ENCODE measurements at places on chromosomes 12 and 14.
A peak's percentile ranks its signal among the peaks of the same experiment; 100 is the strongest.

GRCh38 chr14:88750945-88751344 is 41.8 kb downstream of the EML5 start:
- no peaks in the 10 kb centered on the region for H3K27me3 ChIP-seq
- H3K36me3 ChIP-seq: no peaks in the 10 kb centered on the region
- H3K4me3 ChIP-seq: no peak overlapping the region
- H3K27ac ChIP-seq: no peak overlapping the region

DNA sequence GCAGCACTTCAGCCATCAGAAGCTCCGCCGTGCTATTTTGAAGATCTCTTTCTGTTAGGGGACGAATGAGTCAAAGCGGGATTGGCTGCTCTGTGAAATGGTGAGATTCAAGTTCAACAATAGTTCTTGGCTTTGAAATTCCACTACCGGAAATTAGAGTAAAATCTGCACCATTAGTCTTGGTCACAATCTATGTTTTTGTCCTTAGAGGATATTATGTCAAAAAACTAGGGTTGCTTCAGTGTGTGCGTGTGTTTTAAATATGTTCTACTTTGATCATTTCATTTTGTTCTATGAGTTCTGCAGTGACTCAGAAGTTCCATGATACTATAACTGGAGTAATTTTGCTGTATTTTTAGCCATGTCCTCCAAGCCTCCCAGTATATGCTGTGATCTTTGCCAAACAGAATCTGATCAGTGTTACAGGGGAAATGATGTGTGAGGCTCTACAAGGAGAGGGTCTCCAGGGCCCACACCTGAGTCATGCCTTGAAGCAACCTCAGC is 22.6 kb downstream of the GPHB5 start:
- peaks cover under 1% of the 10 kb centered on the region for H3K4me1 ChIP-seq
- H3K4me3 ChIP-seq: no peak overlapping the region
- no peak for DNase-seq
- H3K27ac ChIP-seq: no peak overlapping the region
- H3K27me3 ChIP-seq: no peaks in the 10 kb centered on the region

DNA sequence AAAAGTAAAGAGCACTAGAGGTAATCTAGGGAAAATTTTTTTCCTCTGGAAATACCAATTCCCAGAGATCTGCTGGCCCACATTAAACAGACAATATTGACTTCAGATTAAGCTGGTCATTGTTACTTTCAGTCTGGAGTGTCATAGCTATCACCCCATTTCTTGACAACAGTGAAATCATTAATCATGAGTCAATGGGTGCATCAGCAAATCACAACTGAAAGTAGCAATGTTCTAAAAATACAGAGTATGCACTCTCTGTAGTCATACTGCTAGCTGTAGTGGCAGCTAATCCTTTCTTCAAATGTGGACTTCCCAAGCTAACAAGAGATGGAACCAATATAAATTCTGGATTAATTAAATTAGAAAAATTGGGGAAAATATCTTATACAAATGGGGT is 129.9 kb downstream of the CPNE8 start:
- no peaks in the 10 kb centered on the region for H3K36me3 ChIP-seq
- H3K4me1 ChIP-seq: no peaks in the 10 kb centered on the region
- H3K27ac ChIP-seq: no peak overlapping the region
- DNase-seq: no peak
- no peaks in the 10 kb centered on the region for H3K27me3 ChIP-seq
- no peak overlapping the region for H3K4me3 ChIP-seq

DNA sequence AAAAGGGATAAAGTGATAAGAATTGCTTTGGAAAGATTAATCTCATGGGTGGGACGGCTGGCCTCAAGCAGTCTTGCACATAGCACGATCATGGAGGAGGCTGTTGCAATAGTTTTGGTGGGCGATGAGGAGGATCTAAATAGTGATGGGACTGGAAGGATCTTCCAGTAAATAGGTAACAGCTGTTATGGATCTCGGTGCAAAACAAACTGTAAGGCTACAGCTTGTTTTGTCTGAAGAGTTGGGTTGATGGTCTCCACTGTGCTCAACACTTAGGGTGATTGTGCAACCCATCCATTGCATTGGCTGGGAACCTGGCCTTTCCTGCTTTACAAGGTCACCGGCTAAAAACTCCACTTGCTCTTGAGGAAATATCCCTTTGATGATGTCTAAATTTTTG is 21.0 kb downstream of the IGF1 start:
- H3K36me3 ChIP-seq: no peaks in the 10 kb centered on the region
- H3K27ac ChIP-seq: no peak overlapping the region
- H3K4me1 ChIP-seq: no peaks in the 10 kb centered on the region
- no peaks in the 10 kb centered on the region for H3K27me3 ChIP-seq
- no peak overlapping the region for H3K4me3 ChIP-seq
- DNase-seq: no peak

GRCh38 chr14:70884595-70885342 is 22.5 kb upstream of the PCNX1 start:
- H3K4me1 ChIP-seq: peaks cover 2% of the 10 kb centered on the region
- no peak for DNase-seq
- H3K4me3 ChIP-seq: no peak overlapping the region
- H3K27ac ChIP-seq: no peak overlapping the region

- no peaks in the 10 kb centered on the region for H3K4me1 ChIP-seq
- H3K27ac ChIP-seq: no peak overlapping the region
- H3K4me3 ChIP-seq: no peak overlapping the region
- no peak for DNase-seq
- H3K27me3 ChIP-seq: no peaks in the 10 kb centered on the region
Measured at GRCh38 chr12:45644541-45644940, 85.0 kb upstream of the ARID2 start.

DNA sequence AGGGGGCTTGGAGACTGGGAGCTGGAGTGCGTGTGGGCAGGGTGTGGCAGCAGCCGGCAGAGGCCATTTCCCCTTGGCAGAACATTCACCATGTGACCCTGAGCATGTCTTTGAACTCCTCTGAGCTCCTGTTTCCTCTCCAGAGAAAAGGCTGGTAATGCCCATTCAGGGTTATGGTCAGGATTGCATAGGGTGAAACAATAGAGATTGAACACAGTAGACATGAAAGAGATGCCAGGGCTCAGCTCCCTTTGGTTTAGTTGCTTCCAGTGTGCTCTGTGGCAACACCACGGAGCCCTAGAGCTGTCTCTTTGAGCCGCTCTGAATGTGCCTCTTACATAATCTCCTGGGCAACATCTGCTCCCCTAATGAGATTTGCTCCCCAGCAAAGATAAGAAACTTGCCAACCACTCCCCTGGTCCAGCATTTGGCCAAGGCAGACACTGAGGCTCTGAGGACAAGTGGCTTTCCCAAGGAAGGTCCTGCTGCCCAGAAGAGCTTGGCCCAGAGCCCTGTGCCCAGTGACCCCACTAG is 4.6 kb downstream of the IFI27 start:
- H3K27me3 ChIP-seq: no peaks in the 10 kb centered on the region
- no peaks in the 10 kb centered on the region for H3K4me1 ChIP-seq
- no peak for DNase-seq
- H3K36me3 ChIP-seq: no peaks in the 10 kb centered on the region
- no peak overlapping the region for H3K4me3 ChIP-seq

- no peaks in the 10 kb centered on the region for H3K27me3 ChIP-seq
- DNase-seq: no peak
- H3K4me3 ChIP-seq: no peak overlapping the region
- H3K27ac ChIP-seq: no peak overlapping the region
Measured at GRCh38 chr14:103509864-103510723, 12.5 kb downstream of the CKB start.

- peaks cover 31% of the 10 kb centered on the region for H3K36me3 ChIP-seq
- H3K4me3 ChIP-seq: no peak overlapping the region
- no peaks in the 10 kb centered on the region for H3K27me3 ChIP-seq
- no peak for DNase-seq
- no peaks in the 10 kb centered on the region for H3K4me1 ChIP-seq
Measured at GRCh38 chr14:105005929-105006830, 14.7 kb downstream of the CDCA4 start.

- peaks cover 8% of the 10 kb centered on the region for H3K36me3 ChIP-seq
- no peak overlapping the region for H3K4me3 ChIP-seq
- H3K27me3 ChIP-seq: no peaks in the 10 kb centered on the region
- H3K27ac ChIP-seq: no peak overlapping the region
- H3K4me1 ChIP-seq: peaks cover 2% of the 10 kb centered on the region
- no peak for DNase-seq
Measured at GRCh38 chr12:119775246-119775895, 101.7 kb downstream of the CIT start.

DNA sequence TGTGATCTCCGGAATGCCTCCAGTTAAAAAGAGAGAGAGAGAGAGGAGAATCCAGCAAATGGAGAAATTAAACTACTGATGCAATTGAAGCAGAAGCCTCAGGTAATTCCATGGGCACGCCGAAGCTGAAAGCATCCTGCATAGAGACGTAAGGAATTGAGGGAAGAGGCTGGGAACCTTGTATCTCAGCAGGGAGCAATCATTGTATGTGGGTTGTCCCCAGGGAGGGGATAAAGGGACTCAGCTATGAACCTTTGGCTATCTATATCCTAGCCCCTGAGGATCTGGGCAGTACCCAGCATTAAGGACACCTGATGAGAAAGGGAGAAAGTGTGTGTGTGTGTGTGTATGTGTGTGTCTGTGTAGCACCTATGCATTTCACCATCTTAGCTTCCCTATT is 95.8 kb upstream of the ATXN7L3B start:
- H3K4me1 ChIP-seq: no peaks in the 10 kb centered on the region
- no peak overlapping the region for H3K4me3 ChIP-seq
- H3K27me3 ChIP-seq: no peaks in the 10 kb centered on the region
- no peak for DNase-seq
- no peaks in the 10 kb centered on the region for H3K36me3 ChIP-seq
- no peak overlapping the region for H3K27ac ChIP-seq

DNA sequence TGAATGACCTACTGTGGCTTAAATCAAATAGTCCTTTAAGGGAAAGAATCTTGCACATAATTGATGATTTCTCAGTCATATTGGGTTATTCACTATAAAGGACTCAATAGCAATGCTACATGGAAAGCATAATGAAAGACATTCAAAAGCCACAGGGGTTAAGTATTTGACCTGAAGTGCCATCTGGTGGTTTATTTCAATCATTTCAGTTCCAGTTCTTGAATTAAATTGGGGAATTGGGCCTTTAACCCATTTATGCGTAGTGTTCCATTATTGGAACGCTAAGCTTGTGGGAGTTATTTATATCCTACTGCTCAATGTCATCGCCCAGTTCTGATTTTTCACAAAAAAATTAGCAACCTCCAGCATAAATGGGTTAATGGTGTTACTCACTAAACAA is 41.3 kb upstream of the C12orf71 start:
- H3K27me3 ChIP-seq: no peaks in the 10 kb centered on the region
- no peaks in the 10 kb centered on the region for H3K4me1 ChIP-seq
- no peaks in the 10 kb centered on the region for H3K36me3 ChIP-seq
- no peak overlapping the region for H3K27ac ChIP-seq

DNA sequence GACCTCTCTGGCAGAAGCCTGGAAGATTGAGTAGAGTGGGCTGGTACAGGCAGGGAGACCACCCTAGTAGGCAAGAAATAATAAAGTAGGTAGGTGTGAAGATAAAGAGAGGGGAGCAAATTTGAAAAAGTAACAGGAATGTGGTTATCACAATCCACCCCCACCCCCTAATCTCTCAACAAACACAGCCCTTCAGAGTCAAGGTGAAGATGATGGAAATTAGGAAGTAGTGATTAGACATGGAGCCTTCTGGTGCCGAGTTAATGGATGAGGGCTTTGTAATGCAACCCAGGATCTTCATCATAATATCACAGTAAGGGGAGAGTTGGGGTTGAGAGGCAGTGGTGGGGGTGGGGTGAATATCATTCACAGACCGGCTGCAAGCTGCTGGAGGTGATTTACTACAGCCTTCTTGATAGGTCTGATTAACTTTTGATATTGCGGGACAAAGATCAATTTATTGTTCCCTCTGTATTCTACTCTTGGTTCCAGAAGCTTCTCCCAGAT is 29.2 kb upstream of the CRY1 start:
- no peak overlapping the region for H3K27ac ChIP-seq
- no peaks in the 10 kb centered on the region for H3K4me1 ChIP-seq
- no peaks in the 10 kb centered on the region for H3K36me3 ChIP-seq
- no peak overlapping the region for H3K4me3 ChIP-seq

DNA sequence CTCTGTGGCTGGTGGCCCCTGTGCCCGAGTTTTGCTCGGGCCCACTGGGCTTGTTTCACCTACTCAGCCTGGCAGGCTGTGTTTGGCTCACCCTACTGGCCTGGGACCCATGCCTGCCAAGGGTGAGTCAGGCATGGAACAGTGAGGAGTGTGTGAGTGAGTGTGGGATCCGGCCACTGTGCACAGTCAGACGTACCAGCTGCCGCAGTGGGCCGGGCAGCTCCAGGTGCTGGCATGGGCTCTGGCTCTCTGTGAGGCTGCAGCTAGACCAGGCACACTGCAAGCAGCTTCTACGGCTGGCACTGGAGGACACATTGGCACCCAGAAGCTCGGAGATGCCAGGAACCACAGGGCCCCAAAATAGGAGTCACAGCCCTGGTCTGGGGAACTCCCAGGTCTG is 40.6 kb downstream of the HSD17B6 start:
- no peaks in the 10 kb centered on the region for H3K4me1 ChIP-seq
- peak overlapping the region; percentile 7 for H3K4me3 ChIP-seq
- no peak for DNase-seq
- no peaks in the 10 kb centered on the region for H3K27me3 ChIP-seq
- no peak overlapping the region for H3K27ac ChIP-seq

DNA sequence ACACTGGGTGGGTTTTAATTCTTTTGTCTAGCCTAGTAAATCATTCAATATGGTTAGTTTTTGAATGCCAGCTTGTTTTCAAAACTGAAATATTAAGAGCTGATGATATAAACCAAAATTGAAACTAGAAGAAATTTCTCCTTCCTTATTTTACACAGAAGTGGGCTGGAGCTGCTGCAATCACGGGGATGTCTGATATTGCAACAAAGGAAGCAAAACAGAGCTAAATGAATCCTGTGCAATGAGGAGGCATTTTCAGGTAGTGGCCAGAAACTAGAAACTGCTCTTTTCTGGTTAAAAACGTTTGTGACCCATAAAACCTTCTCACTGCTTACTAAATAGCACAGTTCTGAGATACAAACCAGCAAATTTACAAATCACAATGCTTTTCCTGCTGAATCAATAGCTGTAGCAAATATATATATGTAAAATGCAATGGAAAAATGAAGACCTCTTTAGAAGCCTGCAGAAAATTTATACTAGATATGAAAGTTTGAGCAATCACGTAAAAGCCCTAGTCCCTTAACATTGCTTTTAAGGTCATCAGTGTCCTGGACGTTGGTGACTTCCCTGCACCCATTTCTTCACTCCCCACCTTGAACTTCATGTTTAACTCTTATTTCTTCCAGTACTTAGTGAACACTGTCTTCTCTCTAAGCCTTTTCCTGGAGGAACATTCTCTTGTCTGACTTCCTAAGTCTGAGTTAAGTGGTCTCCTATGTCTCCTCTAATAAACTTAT is 15.9 kb upstream of the LRRK2 start:
- H3K36me3 ChIP-seq: no peaks in the 10 kb centered on the region
- H3K4me1 ChIP-seq: no peaks in the 10 kb centered on the region
- no peaks in the 10 kb centered on the region for H3K27me3 ChIP-seq
- DNase-seq: peak; percentile 17

- no peak for DNase-seq
- H3K27me3 ChIP-seq: no peaks in the 10 kb centered on the region
- H3K36me3 ChIP-seq: no peaks in the 10 kb centered on the region
- H3K27ac ChIP-seq: no peak overlapping the region
Measured at GRCh38 chr14:68766299-68767247, 26.3 kb downstream of the ZFP36L1 start.

GRCh38 chr12:109539508-109539907 is 33.8 kb downstream of the MMAB start:
- no peak overlapping the region for H3K4me3 ChIP-seq
- H3K36me3 ChIP-seq: peaks cover 13% of the 10 kb centered on the region
- H3K4me1 ChIP-seq: peaks cover 3% of the 10 kb centered on the region
- no peaks in the 10 kb centered on the region for H3K27me3 ChIP-seq
